ENCODE measurements at places on chromosomes 6 and 20.

GRCh38 chr6:142482974-142483373, 181.2 kb downstream of the ADGRG6 start:
- peak; percentile 22 for DNase-seq

DNA sequence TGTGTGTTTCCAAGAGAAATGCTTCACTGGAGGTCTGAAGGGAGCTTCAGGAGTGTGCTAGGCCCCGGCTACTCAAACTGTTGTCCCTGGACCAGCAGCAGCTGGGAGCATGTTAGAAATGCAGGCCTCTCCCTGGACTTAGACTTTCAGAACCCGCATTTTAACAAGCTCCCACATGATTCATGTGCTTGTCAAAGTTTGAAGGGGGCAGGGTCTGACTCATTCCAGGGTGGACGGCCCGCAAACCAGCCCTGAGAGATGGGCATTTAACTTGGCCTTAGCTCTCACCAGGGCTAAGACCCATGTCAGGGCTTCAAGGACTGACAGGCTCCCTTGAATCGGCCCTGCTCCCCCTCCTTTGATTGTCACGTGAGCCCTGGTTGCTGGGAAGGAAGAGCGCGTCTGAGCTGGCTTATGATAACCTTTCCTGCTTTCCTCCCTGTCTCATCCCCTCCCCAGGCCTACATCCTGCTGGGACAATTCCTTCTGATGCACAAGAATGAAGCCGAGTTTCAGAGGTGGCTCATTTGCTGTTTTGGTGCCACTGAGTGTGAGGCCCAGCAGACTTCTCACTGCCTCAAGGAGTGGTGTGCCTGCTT, 35.5 kb downstream of the BANF2 start:
- DNase-seq: no peak

GRCh38 chr6:12313992-12314589, 23.9 kb downstream of the EDN1 start:
- DNase-seq: no peak

GRCh38 chr6:144469144-144469575, 184.0 kb downstream of the UTRN start:
- no peak for DNase-seq
